ENCODE measurements at places on chromosomes 1 and 21. TPM values are rescaled to one million over a fixed set of nuclear protein-coding genes. Genes with fewer than 3 reads are reported as not detected.

Gene ADGRL2
- total RNA-seq = 96.3 TPM

GRCh38 chr1:23050201-23050600, 30.9 kb downstream of the KDM1A start:
- H3K27me3 ChIP-seq = no peaks in the 10 kb centered on the region
- H3K4me1 ChIP-seq = peaks cover 10% of the 10 kb centered on the region
- no peak overlapping the region for H3K4me3 ChIP-seq
- H3K27ac ChIP-seq = no peak overlapping the region
- peaks cover 28% of the 10 kb centered on the region for H3K36me3 ChIP-seq

Gene IL24
- not detected for total RNA-seq

Gene S100A5
- not detected for total RNA-seq
